ENCODE measurements at places on chromosomes 2 and 18.

- DNase-seq: no peak
Observed at GRCh38 chr2:119192893-119193292, 30.7 kb upstream of the STEAP3 start.

- DNase-seq: no peak
Observed at GRCh38 chr2:41618754-41619153, 429.1 kb upstream of the PKDCC start.

DNA sequence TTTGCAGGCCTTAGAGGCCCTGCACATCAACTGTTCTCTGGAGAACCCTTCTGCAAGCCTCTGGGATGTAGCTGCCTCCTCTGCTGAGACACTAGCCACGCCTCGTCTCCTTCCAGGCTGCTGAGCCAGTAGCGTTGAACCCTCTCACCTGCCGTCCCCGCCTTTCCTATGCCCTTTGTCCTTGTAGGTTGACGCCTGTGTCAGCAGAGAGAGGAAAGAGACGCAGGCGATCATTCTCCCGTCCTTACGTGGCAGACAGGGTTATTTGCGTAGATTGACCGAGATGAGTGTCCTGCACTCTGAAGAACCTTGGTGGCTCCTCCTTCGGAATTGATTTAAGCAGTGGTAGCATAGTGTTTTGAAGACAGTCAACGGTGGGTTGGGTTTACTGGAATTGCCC, 27.8 kb downstream of the ID2 start:
- DNase-seq: no peak

GRCh38 chr2:98158305-98158704, 71.3 kb downstream of the VWA3B start:
- no peak for DNase-seq

DNA sequence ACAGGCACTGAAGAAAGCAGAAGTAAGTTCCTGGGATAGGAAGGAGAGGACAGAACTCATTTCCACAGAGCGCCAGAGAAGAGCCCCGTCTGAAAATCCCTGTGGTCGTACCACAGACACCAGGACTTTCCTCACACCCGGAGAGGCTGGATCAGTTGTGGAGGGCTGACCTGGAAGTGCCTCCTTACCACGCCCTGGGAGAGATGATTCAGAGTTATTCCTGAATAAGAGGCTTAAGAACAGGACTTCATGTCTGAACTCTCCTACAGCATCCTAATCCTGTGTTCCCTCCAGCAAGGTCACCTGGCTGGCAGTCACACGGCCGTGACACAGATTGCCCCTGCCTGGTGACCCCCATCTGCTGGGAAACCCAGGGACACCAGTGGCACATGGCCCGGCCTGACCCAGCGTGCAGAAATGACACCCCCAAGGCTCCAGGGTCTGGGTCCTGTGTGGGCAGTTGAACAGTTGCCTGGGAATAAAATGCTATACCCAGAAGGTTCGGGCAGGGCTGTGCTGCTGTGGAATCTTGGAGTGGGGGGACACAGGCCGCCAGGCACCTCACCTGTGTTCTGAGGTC, 105.9 kb downstream of the PXDN start:
- DNase-seq: no peak

GRCh38 chr2:96977631-96978195, 8.7 kb downstream of the FAM178B start:
- no peak for DNase-seq

- DNase-seq: no peak
Observed at GRCh38 chr2:233756429-233757081, 3.5 kb upstream of the UGT1A1 start.

GRCh38 chr18:54019641-54020040, 204.8 kb downstream of the MBD2 start:
- DNase-seq: no peak

GRCh38 chr2:191436368-191437055, 191.3 kb downstream of the MYO1B start:
- DNase-seq: no peak

DNA sequence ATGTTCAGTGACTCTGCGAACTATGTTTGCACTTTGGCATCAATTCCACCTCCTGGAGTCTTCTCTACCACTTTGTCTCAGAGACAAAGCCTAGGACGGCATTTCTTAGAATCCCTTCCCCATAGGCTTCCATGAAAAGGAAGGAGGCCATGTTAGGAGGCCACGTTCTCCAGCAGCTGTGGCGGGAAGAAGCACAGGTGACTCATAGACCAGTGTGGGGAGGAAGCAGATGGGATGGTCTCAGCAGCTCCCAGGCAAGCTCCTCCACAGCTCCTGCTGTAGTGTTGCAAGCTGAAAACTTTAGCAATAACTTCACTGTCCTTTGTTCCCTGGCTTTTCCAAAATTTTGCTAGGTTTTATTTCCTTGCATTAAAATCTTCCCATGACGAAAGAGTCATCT, 781.3 kb upstream of the ID2 start:
- no peak for DNase-seq

DNA sequence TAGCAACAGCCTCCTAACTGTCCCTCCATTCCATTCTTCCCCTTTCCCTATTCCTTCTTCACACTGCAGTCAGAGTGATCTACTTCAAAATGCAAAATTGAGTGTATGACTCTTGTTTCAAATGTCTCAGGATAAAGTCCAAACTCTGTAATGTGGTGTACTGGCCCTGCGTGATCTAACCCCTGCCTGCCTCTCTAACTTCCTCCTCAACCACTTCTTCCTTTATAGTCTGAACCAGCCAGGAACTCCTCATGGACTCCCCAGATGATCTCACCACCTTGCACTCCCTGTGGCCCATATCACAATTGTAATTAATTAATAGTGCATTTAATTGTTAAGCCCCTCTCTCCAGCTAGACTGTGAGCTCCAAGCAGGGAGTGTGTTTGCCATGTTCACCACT, 3.1 kb upstream of the B3GNT2 start:
- DNase-seq: no peak

- no peak for DNase-seq
Observed at GRCh38 chr2:8528863-8529262, 153.0 kb upstream of the ID2 start.

DNA sequence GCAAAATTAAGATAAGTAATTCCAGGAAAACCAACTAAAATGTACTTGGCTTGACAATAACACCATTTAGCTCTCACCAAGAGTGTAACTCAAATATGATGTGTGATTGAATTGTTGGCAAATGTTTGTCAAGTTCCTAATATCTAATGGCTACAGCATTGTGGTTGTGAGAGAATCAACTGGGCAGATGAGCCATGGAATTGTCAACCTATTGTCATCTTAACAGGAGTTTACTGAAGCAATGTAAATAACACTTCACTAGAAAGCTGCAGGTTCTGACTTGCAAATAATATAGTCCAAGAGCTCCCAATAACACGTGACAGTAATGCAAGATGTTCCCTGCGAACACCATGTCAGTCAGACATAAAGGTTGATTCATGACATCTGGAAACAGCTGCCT, 495.2 kb upstream of the MEIS1 start:
- no peak for DNase-seq

- DNase-seq: no peak
Observed at GRCh38 chr2:113148606-113149552, 21.5 kb downstream of the IL1RN start.

GRCh38 chr2:43484323-43484930, 111.4 kb downstream of the THADA start:
- DNase-seq: no peak

DNA sequence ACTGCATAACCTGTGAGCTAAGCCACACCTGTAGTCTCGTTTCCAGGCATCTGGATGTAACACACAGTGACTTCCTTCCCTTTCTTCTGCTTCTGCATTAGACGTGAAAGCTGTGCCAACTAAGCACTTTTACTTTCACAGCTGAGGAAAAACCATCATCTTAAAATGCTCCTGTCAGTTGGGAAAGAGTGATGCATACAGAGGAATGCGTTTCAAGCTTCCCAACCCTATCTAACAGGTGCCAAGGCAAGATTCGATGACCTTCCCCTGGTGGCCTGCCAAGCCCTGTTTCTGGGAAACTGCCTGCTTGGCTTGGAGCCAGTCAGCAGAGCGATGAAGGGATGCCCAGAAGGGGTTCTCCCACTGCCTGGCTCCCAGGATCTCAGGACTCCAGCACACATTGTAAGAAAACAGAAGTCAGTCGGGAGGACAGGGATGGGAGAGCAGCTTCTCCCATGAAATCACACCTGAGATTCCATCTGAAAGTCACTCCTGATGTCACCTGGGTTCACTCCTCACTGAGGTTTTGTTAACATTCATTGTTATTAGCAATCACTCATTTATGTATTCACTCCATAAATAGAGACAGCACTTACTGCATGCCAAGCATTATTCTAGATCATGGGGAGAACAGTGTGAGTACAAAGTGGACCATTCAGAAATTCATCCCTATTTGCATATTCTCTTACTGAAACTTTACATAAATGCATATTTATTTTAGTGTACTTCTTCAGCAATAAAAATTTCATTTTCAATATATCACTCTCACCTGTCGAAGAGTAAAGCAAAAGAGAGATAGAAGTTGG, 64.1 kb downstream of the DTNA start:
- peak; percentile 70 for DNase-seq

DNA sequence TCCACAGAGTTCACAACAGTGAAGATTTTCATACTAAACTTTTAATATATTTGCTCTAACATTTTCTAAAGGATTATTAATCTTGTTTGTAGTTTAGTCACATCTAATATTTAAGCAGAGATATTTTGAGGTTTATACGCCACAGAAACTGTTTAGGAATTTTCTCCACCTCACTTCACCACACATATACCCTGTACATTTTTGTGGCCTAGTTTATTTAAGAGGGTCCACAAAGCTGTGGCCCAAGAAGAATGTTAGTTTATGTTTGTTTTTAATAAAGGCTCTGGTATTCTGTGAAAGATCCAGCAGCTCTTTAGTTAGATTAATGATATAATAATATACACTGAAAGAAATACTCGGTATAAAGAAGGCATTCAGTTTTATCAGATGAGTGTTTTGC, 132.7 kb upstream of the TTC27 start:
- DNase-seq: no peak

DNA sequence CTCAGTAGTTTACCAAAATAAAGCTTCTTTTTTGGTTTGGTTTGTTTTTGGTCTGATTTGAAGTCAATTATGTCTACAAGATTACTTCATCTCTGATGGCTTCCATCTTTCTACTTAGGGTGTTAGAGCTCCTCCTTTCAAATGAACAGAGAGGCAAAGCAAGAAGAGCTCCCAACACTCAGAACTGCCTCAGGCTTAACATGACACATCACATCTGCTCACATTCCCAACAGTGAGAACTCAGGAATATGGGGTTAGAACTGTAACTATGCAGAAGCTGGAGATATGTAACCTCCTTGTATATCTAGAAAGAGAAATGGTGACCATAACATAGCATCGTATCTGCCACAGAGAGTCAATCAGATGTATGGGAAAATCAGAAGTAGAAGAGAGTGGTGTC, 11.4 kb upstream of the LRATD1 start:
- DNase-seq: no peak

DNA sequence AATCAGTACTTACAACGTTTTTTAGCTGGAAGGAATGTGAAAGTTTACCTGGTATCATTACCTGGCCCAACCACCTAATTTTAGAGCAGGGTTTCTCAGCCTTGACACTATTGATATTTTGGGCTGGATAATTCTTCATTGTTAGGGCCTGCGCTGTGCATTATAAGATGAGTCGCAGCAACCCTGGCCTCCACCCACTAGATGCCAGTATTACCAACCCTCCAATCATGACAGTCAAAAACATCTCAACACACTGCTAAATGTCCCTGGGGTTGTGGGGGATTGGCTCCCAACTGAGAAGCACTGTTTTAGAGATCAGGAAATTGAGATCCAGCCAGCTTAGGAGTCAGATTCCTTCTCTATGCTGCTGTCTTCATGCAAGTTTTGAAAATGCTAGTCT, 265.3 kb upstream of the TCF4 start:
- DNase-seq: no peak

GRCh38 chr2:238425979-238426567, 654 bp upstream of the ASB1 start:
- DNase-seq: no peak

DNA sequence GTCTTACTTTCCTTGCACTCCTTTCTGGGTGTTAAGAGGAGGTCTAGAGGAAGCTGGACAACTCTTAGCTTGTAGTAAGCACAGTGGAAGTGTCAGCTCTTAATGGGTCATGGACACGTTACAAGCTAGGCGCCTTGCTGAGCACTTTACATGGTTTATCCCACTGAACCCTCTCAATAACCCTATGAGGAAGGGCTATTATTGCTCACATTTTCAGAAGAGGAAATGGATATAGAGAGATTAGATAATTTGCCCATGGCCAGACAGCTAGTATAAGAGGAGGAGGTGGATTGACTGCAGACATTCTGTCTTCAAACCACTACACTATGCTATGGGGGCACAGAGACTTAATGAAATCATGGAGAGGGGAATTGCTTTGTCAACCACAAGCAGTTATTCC, 8.3 kb upstream of the IL1RN start:
- DNase-seq: no peak

DNA sequence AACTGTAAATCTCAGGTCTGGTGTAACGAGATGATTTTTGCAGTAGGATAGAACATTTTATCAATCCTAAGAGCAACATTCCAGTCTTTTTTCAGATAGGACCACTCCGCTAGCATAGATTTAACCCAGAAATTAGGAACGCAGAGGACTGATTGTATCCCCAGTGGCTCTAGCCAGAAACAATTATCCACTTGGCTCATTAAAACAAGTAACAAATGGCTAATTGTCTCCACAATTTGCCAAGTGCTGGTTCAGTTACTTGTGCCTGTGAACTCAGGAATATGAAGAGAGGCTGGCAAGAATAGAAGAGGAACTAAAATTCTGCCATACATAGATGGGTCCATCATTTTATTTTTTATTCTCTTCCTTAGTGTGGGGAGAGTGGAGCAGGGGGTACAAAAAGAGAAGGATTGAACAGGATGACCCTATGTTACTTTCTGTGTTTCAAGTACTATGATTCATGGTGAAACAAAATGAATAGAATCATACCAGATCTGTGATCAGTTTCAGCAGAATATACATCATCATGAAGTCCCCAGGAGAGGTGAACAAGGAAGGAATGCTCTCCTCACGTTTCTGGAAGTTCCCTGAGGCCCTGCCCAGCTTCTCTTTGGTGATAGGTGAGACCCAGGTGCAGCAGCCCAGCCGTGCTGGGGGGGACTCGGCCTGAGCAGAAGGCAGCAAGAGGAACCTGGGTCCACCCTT, 121.6 kb downstream of the ARL4C start:
- DNase-seq: no peak
